ENCODE measurements at places on chromosomes 7 and 10.
A peak's percentile ranks its signal among the peaks of the same experiment; 100 is the strongest.

DNA sequence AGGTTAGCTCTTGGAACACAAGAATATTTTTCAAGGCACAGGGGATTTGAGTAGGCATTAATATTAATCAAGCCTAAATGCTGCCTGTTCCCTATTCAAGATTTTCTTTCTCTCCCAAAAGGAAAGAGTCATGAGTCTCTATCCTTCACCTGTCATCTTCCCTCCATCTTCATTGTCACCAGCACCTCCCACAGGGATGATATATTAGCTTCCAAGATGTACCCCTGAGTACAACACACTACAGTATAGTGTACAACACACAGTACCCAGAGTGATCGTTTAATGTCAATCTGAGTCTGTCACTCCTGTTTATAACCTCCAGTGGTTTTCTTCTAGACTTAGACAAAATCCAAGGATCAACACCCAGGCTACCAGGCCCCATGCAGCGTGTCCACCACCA lies 50.1 kb downstream of the FAM13C start:
- DNase-seq = no peak

DNA sequence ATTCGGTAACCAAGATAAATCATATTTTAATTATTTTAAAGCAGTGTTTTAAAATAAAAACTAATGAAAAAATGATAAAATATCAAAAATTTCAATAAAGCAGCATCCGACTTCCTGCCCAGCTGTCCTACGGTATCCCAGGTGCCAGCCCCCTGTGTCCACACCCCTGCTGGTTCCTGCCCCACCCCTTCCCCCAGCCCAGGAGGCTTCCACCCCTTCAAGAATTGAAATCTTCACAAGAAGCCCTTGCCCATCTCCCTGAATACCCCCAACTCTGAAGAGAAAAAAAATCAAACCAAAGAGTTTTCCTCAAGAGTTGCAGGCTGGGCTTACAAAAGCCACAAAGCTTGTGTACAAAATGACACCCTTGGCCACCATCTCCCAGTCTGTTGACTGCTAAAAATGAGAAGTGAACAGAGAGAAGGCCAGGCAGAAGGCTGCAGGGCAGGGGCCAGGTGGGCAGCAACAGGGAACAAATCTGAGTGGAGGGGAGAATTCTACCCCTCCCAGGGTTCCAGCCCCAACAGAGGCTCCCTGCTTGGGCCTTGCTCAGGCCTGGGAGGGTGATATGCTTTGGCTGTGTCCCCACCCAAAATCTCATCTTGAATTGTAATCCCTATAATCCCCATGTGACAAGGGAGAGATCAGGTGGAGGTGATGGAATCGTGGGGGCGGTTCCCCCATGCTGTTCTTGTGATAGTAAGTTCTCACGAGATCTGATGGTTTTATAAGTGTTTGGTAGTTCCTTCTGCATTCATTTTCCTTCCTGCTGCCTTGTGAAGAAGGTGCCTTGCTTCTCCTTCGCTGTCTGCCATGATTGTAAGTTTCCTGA lies 14.5 kb downstream of the GPRIN2 start:
- DNase-seq = no peak

DNA sequence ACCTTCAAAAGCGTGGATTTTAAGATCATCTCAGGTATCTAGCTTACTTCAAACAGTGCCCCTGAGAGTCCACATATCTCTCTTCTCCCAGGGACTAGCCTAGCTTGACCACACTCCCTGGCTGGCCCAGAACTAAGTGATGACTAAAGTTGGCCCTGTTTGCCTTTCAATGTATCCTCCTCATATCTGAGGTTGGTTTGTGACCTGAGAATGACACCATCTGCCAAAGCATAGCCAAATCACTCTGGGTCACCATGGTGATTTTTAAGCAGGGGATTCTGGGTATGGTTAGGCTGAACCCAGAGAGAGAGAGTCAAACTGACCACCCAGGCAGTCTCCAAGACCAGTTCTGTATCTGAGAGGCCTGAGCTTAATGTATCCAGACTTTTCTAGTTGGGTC lies 16.2 kb downstream of the CNNM1 start:
- DNase-seq = no peak

DNA sequence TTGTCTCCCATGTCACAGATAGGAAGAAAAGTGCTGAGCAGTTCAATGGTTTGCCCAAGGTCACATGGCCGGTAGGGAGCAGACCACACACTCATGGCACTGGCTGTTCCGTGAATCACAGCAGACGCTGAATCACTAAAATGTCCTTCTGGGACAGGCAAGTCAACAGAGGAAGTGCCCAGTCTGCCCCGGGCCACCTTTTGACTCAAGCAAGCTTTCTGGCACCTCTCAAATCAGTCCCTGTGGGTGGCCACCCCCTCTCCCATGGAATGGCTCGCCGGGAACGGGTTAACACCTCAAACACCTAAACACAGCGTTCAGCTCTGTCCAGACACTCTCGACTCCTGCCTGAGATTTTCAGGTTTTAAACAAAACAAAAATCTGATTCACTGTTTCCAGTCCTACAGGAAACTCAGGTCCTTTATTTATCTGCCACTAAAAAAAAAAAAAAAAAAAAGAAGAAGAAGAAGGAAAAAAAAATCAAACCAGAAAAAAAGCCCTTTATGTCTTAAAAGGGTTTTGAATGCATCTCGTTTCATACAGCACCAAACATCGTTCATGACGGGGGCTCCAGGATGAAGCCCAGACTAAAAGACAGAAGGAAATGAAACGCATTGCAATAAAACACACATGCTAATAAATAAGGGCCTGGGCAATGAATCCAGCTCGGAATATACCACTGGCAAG lies 15.5 kb downstream of the CARD11 start:
- DNase-seq = no peak

- DNase-seq = no peak
Observed at GRCh38 chr10:78316451-78316931, 282.8 kb downstream of the RPS24 start.

GRCh38 chr7:155189590-155189989 lies 108.1 kb upstream of the INSIG1 start:
- no peak for DNase-seq

DNA sequence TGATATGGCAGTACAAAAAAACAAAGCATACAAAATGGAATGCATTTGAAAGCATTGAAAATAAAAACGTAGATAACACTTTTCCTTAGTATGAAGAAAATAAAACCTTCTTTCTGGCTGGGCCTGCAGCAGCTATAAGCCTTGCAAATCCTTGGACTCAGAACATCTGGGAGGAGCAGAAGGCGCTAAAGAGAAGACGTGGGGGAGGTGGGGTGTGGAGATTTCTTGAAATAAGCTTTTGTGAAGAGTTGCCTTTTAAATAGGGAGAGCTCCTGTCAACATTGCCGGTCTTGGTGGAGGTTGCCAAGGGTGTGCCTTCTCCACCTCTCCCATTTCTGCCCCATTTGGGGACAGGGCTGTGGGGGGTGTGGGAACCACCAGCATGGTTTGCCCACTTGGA lies 128.7 kb downstream of the TMEM178B start:
- no peak for DNase-seq

- DNase-seq = peak; percentile 0
Observed at GRCh38 chr10:66307826-66308225, 618.0 kb upstream of the LRRTM3 start.

GRCh38 chr10:44572146-44572545 lies 187.2 kb upstream of the CXCL12 start:
- no peak for DNase-seq

- no peak for DNase-seq
Observed at GRCh38 chr10:89700923-89701241, 508 bp upstream of the KIF20B start.

GRCh38 chr7:11313801-11314200 lies 340.1 kb downstream of the PHF14 start:
- no peak for DNase-seq

GRCh38 chr10:129891806-129892205 lies 72.3 kb downstream of the EBF3 start:
- DNase-seq = no peak

DNA sequence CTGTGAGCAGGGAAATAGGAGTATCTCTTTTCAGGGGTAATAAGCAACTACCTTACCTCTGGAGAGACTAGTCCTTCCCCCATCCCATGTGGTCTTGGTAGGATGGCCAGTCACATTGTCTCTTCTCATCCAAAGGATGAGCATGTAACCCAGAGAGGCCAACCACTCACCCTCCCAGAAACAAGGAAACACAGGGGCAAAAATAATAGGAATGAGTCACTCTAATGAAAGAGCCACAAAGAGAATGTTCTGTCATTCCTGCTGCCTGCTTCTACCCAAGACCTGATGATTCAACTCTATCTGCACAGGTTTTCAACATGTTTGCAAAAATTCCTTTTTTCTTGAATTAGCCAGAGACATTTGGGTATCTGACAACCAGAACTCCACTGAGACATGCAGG lies 99.3 kb upstream of the NFE2L3 start:
- no peak for DNase-seq

GRCh38 chr7:16357921-16358320 lies 63.4 kb downstream of the CRPPA start:
- DNase-seq = no peak

DNA sequence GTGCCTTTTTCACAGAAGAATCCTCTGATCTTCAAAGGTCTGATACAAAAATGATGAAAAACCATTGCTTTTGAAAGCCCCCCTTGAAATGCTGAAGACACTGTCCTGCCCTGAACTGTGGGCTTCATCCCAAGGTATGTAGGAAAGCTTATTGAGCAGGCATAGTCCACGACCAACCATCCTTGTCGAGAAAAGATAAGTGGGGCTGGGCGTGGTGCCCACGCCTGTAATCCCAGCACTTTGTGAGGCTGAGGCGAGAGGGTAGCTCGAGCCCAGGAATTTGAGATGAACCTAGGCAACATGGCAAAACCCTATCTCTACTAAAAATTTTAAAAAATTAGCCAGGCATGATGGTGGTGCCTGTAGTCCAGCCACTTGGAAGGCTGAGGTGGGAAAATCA lies 25.6 kb downstream of the TACR2 start:
- DNase-seq = no peak

DNA sequence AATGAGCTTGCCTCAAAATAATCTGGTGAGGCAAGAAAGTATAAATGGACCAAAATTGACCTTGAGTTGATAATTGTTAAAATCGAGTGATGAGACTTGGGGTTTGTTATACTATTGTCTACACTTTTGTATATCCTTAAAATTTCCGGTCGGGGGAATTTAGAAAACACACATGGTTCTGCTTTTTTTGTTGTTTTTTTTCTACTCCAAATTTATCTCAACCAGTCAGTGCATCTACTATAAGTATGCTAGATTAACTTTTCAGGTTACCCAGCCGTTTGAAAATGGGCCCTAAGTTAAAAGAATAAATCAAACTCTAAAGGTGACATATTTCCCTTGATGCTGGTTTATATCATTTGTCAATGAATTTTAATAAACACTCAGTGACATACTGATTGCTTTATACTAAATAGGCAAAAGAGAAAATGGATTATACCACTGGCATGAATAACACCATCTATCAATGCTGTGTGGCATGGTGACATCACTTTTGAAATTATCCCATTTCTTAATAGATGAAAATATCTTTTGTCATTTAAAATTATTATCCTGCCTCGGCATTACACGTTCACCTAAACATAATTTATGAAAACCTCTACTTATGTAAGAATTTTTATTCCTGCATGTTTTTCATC lies 40.3 kb upstream of the ST8SIA6 start:
- DNase-seq = no peak

DNA sequence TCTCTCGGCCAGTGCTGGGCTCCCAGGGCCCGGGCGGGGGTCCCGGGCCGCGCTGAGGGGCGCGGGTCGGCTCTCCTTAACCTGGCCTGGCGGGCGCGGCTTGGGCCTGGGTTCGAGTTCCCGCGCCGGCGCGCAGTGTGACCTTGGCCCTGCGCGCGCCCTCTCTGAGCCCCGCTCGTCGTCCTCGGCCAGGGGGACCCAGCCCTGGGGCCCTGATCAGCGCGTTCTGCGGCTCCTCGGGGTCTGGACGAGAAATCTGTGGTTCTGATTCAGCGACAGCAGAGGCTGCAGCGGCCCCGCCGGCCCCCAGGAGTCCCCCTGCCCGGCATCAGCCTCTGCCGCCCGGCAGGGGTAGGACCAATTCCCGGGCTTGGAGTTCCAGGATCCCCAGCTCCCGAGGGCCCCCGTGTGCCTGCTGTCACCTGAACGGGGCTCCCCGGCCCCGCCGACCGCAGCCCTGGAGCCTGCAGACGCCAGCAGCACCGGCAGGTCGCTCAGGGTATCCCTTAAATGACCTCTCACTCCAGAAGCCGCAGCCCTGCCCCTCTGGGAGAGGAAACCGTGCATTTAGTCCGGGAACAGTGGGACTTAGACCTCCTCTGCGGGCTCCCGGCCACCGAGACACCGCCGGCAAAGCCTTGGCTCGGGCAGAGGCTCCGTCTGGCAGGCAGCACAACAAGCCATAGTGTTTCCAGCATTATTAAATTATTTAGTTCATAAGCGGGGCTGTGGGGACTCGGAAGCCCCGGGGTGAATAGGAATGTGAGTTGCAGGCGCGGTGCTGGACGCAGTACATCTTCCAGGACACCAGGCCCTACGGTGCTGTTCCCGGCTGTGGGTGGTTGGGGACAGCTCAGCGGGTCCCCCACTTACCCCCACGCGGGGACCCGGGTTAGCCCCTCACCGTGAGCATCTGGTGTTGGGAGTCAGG lies 572 bp downstream of the CHST12 start:
- DNase-seq = no peak

DNA sequence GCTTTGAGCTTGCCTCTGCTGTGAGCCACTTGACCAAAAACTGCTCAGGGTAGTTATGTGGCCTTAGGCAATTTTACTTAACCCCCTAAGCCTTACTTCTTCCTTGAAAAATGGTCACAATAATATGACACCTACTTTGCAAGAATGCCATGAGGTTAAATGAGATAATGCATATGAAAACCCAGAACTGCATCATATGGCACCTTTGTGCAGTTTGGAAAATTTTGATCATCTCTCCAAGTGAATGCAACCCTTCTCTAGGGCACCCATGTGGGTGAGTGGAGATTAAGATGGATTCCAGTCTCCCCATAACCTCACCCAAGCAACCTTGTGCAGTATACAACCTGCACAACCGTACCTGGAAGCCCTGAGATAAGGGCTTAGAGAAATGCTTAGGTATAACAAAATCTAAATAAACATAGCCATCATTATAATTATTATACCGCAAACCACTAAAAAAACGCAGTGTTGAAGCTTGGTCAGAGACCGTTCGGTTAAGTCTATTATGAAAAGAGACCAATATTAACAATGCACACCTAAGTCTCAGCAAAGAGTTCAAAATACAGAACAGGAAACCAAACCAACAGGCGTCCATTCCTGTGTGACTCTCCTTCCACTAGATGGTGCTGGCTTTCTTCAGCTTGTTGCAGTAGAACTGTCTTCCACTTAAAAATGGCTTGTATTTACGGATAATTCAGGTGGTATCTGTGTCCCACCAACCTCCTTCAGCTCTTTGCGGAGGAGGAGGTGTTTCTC lies 21.0 kb upstream of the ASB15 start:
- peak; percentile 74 for DNase-seq

All from NCI-H526 (cell line).